Parietal lobe (tissue), 2 donors: ENCODE measurements at places on chromosomes 1 and 21. TPM values are rescaled to one million over a fixed set of nuclear protein-coding genes. Genes with fewer than 3 reads are reported as not detected.

TMEM79 gene
- total RNA-seq: 2.2 TPM

OR10T2 gene
- total RNA-seq: not detected

RBP7 gene
- not detected for total RNA-seq

CACNA1E gene
- total RNA-seq: 149 TPM

RHBG gene
- total RNA-seq: not detected

ATP1A2 gene
- 61.7 TPM for total RNA-seq

TRIM17 gene
- 2.2 TPM for total RNA-seq

AMY1A gene
- total RNA-seq: not detected

CFAP298 gene
- 28.2 TPM for total RNA-seq

ANKRD65 gene
- 1.6 TPM for total RNA-seq

KAZN gene
- 50.4 TPM for total RNA-seq

FLVCR1 gene
- total RNA-seq: 55.1 TPM

VCAM1 gene
- 14.4 TPM for total RNA-seq

NR1I3 gene
- not detected for total RNA-seq

DENND4B gene
- total RNA-seq: 38.8 TPM

C1QTNF12 gene
- total RNA-seq: not detected

CELA3A gene
- total RNA-seq: not detected

LEPR gene
- total RNA-seq: 13.8 TPM

FAM229A gene
- 5.0 TPM for total RNA-seq

DR1 gene
- total RNA-seq: 25.7 TPM

OR10Z1 gene
- total RNA-seq: not detected

GNAT2 gene
- not detected for total RNA-seq

SPRR3 gene
- total RNA-seq: not detected

CD244 gene
- total RNA-seq: not detected

SLAMF7 gene
- total RNA-seq: not detected

TRNAU1AP gene
- 61.0 TPM for total RNA-seq

KRTAP12-1 gene
- total RNA-seq: not detected

CFAP141 gene
- total RNA-seq: not detected

POGK gene
- 67.6 TPM for total RNA-seq

CD34 gene
- 2.5 TPM for total RNA-seq

LCE1E gene
- not detected for total RNA-seq

UBXN10 gene
- total RNA-seq: 2.5 TPM

IVL gene
- total RNA-seq: not detected
